ENCODE measurements at places on chromosomes 3 and 15.

DNA sequence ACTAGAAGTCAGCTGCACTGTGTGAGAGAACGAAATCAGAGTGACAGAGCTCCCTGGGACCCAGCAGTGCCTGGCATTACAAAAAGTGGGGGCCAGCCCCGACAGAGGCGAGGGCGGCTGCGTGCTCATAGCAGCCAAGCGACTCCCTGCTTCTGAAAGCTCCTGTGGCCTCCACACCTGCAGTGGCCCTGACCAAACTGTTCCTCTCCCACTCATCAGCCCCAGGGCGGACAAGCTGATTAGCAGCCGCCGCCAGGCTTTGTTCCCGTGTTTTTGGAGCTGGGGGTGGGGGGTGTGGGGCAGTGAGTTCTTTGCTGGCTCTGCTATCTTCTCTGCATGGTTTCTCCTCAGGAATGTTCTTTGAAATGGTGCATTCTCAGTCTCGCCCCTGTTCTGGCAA is 58.1 kb downstream of the DGKG start:
- DNase-seq, result no peak

- no peak for DNase-seq
Measured at GRCh38 chr3:33936921-33937525, 138.6 kb downstream of the PDCD6IP start.

GRCh38 chr3:107239703-107240102 is 137.5 kb upstream of the CCDC54 start:
- no peak for DNase-seq

GRCh38 chr3:86410587-86410986 is 580.4 kb downstream of the VGLL3 start:
- no peak for DNase-seq

GRCh38 chr15:68481321-68481720 is 49.4 kb upstream of the ITGA11 start:
- DNase-seq, result no peak

DNA sequence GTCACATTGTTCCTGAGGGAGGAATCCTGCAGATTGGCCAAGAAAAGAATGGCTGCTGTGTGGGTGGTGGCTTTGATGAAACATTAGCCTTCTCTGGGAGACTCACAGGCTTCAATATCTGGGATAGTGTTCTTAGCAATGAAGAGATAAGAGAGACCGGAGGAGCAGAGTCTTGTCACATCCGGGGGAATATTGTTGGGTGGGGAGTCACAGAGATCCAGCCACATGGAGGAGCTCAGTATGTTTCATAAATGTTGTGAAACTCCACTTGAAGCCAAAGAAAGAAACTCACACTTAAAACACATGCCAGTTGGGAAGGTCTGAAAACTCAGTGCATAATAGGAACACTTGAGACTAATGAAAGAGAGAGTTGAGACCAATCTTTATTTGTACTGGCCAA is 6.1 kb downstream of the PTX3 start:
- no peak for DNase-seq

DNA sequence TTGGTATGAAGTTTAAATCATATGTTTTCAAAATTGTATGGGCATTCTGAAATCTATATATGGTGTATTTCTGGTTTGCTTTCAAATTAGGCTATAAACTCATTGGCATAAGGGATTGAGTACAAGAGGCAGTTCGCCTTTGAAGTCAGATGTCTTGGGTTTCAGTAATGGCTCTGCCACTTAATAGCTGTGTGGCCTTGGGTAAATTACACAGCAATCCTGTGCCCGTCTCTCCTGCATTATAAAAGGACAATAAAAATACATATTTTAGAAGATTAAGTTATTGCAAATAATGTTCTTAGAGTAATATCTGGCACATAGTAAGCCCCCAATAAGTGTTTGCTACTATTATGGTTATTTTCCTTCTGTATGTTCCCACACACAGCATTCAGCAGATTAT is 20.4 kb upstream of the STRIT1 start:
- DNase-seq, result no peak

- DNase-seq, result no peak
Measured at GRCh38 chr3:73080216-73080966, 18.9 kb downstream of the EBLN2 start.

DNA sequence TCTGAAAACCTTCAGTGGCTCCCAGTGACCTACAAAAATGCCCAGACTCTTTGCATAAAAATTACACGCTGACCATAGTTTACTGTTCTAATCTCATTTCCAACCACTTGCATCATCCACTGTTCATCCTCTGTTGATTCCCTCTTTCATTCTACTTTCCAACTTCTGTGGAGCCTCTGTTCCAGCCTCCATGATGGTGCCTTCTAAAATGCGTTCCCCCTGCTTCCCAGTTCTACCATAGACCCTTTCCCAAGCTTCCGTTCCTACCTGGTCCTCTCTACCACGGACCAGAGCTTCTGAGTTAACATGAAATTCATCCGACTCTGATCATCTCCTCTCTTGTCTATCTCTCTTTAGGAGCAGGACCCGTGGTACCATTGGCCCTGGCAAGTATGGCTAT is 127.0 kb downstream of the THSD4 start:
- no peak for DNase-seq

GRCh38 chr3:136728918-136729317 is 23.3 kb downstream of the STAG1 start:
- no peak for DNase-seq

GRCh38 chr15:57143511-57144078 is 225.2 kb downstream of the TCF12 start:
- no peak for DNase-seq

DNA sequence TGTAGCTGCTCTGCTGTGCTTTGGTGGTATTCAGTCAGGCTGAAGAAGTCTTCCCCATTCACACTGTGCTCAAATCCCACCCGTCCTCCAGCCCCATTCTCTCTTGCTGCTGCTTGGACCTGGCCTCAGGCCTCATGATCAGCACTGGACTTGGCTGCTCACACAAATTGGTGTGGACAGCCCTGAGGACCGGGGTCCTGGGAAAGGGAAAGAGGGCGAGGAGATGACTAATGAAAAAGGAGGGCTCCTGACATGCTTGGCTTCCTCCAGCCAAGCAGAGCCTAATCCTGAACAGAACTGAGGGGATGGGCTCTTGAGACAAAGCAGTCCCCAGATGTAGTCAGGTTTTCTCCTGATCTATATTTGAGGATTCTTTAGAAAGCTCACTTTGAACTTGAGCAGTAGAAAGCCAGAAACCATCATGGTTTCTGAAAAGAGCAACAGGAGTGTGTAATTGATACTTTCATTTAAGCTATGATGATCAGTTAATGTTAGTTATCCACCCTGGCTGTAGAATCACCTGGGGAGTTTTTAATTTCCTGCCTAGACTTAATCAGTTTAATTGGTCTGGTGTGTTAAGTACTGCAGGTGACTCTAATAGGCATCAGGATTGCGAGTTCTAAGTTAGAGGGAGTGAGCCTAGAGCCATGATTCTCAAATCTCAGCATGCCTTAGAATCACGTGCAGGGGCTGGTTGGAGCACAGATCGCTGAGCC is 79.4 kb upstream of the THBS1 start:
- DNase-seq, result no peak

DNA sequence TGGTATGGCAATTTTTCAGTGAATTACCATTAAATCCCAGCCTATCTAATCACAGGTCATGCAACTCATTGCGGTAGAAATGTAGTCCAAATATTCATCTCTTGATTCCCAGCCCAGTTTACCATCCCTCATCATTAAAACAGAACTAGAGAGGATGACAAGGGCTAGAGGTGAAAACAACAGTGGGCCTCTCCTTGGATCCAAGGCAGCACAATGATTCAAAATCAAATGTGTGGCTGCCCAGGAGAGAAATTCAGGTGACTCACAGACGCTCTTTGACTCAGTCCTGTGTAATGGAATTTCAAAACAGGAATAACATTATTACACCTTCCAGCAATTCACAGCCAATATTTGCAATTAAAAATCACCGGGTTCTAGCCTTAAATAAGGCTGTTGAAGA is 246.5 kb downstream of the TBL1XR1 start:
- no peak for DNase-seq

DNA sequence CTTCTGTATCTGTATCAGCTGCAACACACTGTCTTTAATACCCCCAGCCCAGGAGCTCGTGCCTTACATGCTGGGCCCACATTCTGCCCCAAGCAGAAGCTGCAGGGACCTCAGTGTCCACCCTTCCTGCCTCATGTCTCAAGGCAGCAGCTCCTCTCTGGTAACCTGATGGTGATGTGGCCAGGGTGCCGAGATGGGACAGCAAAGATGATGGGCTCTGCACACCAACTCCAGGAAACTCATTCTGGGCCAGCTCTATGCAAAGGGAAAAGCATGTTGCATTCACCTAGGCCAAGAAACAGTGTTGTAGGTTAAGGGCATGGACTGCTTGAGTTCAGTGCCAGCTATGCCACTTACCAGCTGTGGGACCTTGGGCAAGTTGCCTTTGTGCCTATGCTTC is 79.5 kb upstream of the PRR23C start:
- DNase-seq, result no peak

All from ascending aorta (tissue), 2 donors.